ENCODE measurements at places on chromosomes 6 and 20.

- peak; percentile 52 for DNase-seq
Measured at GRCh38 chr20:46040902-46041535, 12.0 kb downstream of the SLC12A5 start.

DNA sequence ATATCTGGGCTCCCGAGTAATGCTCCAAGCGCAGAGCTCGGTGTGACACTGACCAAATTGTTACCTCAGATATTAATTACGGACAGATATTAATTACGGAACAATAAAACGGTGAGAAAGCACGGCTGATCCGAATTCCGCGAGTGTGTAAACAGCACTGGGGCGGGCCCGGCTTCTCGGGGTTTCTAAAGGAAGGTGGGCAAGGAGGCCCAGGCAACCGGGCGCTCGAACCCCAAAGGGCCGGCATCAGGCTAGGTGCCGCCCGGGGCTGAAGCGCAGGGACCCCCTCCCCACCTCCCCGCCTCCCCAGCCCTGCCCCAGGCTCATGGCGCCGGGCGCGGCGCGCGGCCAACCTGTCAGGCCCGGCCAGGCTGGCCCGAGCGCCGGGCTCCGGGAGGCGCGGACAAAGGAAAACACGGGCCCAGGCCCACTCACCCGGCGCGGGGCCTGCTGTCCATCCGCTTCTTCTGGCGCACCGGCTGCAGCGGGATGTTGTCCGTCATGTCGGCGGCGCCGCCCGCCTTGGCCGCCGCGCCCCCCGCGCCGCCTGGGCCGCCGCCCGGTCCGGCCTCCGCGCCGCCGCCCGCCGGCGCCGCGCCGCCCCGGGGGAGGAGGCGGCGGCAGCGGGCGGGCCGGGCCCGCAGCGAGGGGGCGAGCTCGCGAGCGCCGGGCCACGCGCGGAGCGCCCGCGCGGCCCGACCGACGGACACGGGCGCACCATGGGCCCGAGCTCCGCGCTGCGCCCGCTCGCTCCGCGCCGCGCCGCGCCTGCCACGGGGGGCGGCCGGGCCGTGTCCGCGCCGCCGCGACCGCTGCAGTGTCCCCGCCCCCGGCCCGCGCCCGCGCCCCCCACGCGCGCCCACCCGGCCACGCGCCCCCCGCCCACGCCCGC is at the start of gene ATP9A:
Gene ATP9A, minus strand, starts transcription at position 524 of the 892 bp plus-strand sequence. Its CDS starts 21 bp downstream, at position 503.
- DNase-seq: no peak

DNA sequence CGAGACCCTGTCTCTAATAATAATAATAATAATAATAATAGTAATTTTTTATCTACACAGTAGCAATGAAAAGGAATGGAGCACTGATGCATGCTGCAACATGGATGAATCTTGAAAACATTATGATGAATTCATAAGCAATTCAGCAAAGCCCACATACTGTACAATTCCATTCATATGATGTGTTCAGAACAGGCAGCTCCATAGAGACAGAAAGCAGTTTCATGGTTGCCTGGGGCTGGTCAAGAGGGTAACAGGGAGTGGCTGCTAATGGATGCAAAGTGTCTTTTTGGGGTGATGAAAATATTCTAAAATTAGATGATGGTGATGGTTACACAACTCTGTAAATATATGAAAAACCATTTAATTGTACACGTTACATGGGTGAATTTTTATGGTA is 43.6 kb downstream of the SLC24A3 start:
- no peak for DNase-seq

DNA sequence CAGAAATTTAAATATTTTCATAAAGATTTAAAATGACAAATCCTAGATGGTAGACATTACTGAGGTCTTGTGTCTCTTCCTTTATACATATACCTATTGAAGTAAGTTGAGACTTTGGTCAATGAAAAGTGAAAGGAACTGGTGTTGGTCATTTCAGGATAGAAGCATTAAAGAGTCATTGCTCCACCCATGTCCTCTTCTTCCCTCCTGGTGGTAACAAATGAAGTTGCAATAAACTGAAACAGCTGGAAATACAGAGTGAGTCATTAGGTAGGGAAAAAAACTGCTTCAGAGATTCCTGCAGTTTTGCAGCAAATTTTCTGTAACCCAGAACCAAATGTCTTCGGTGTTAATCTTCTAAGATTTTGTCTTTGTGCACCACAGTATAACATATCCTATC is 448.0 kb downstream of the EYS start:
- DNase-seq: no peak

DNA sequence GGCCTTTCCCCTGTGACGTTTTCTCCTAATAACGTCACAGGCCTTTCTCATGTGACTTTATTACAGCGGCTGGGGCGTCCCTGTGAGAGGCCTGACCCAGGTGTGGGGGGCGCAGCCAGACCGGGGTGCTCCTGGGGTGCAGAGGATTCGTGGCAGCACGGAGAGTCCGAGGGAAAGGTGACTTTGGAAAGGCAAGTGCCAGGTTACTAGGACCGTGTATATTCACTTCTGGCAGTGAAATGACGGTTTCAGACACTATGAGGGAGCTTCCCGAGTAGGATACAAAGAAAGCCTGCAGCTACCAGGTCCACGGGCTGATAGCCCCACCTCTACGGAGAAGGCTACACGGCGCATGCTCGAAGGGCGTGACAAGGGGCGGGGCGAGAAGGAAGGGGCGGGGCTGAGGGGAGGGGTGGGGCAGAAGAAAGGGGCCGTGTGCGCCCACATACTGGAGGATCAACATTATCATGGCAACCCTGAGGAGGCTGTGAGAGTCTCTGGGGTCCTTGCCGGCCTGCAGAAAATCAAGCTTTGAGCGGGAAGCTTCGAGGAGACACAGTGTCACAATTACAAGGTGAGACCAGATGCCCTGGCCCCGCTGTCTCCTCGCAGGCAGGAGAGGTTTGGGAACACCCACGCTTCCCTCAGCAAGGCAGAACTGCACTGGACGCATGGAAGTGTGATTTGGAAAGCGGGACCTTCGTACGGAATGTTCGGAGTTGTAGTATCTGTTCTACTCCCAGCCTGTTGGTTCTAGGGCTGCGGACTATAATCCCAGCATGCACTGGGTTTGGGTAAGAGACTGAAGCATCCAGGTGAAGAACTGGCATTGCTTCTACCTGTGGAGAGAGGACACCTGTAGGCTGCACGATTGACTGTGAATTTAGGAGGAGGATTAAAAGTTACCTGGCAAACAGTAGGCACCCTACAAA is 54.4 kb upstream of the ZNF337 start:
- peak; percentile 58 for DNase-seq

- DNase-seq: no peak
Measured at GRCh38 chr20:32072168-32072750, 20.2 kb downstream of the HCK start.

DNA sequence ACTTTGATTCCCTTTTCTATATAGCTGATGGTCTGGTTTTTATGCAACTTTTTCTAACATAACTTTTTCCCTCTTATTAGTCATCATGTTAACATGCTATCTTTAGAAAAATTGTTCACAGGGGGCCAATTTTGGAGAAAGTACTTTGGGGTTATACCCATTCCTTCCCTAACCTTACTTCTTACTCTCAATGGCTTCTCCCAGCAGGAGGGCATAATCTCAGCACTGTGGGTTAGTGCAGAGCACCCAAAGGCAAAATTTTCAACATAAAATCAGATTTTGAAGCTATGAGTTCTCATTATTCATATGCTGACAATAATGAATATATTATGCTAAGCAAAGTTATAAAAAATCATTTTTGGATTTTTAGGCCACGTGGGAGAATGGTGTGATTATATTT is 299.2 kb downstream of the SLC35F1 start:
- DNase-seq: no peak

GRCh38 chr6:136520517-136520916 is 29.7 kb downstream of the MAP7 start:
- DNase-seq: no peak

- no peak for DNase-seq
Measured at GRCh38 chr6:34447386-34447785, 18.5 kb upstream of the PACSIN1 start.

DNA sequence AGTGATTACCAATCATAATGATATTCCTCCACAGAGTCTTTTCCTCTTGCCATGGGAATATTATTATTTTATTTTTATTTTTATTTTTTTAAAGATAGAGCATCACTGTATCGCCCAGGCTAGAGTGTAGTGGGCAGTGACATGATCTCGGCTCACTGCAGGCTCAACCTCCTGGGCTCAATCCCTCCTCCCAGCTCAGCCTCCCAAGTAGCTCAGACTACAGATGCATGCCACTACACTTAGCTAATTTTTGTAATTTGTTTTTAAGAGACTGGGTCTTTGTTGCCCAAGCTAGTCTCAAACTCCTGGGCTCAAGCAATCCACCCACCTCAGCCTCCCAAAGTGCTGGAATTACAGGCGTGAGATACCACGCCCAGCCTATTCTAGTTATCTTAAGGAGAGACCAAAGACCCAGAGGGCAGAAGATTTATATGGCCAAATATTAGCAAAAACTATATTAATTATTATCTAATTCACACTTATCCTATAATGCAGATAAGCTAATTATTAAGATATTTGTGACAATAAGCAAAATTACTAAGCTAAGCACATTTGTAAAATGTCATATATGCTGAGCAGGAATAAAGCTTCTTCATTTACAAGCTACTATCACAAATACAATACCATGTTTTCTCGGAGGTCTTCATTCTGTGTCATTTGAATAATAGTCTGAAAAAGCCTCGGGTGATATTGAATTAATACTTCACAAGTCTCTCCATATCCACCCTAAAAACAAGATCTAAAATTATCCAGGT is 63.5 kb downstream of the HACE1 start:
- DNase-seq: no peak

DNA sequence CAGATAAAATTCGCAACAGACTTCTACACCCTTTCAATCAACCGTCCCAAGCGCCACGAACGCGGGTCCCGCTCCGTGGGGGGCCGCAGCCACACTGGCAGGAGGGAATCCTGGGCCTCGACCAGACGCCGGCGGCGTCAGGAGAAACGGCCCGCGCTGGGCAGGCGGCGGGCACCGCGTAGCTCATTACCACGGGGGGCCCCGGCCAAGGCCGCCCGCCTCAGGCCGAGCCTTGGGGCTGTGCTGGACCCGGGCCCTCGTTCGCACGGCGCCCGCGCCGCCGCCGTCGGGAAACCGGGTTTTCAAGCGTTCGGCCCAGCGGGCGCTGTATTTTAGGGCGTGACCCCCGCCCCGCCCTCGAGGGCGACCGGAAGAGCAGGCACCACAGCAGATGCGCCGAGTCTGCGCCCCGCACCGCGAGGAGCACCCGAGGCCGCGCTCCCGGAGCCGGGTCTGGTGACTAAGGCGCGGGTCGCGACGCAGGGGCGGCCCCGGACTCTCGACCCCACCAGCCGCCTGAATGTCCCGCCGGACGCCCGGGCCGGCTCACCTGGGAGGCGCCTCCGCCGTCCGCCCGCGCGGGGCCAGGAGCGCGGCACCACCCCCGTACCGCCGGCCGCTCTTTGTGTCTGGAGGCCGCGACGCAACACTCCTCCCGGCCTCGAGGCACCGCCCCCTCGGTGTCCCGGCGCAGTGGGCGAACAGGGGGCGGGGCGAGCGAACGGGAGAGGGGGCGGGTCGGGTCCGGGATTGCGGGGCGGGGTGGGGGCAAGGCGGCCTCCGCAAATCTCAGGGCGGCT is at the start of gene NINL:
Gene NINL, minus strand, starts transcription at position 627 of the 800 bp plus-strand sequence. CDS start 58,944 bp downstream, outside the sequence.
- peak; percentile 57 for DNase-seq

DNA sequence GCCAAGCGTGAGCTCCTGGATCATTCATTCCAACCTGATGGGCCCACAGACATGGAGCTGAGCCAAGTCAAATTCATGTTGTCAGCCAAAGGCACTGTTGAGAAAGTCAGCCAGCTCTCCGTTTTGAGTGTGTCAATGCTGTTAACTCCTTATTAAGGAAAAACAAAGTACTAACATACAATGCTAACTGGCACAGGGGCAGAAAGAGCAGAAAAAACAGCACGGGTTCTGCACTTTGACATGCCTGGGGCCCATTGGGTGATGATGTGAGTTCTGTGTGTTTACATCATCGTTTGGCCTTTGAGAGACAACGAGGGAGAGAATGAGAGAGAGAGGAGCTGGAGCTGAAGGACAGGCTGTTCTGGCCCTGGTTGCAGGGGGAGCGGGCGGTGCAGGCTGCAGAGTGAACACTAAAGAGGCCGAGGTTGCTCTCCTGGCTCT is 85.9 kb downstream of the SMOC2 start:
- no peak for DNase-seq

GRCh38 chr6:95208621-95209020 is 368.7 kb upstream of the MANEA start:
- no peak for DNase-seq

GRCh38 chr20:57991211-57991881 is 237.1 kb downstream of the ANKRD60 start:
- DNase-seq: no peak

GRCh38 chr6:170179616-170180324 is 111.1 kb downstream of the DLL1 start:
- no peak for DNase-seq

DNA sequence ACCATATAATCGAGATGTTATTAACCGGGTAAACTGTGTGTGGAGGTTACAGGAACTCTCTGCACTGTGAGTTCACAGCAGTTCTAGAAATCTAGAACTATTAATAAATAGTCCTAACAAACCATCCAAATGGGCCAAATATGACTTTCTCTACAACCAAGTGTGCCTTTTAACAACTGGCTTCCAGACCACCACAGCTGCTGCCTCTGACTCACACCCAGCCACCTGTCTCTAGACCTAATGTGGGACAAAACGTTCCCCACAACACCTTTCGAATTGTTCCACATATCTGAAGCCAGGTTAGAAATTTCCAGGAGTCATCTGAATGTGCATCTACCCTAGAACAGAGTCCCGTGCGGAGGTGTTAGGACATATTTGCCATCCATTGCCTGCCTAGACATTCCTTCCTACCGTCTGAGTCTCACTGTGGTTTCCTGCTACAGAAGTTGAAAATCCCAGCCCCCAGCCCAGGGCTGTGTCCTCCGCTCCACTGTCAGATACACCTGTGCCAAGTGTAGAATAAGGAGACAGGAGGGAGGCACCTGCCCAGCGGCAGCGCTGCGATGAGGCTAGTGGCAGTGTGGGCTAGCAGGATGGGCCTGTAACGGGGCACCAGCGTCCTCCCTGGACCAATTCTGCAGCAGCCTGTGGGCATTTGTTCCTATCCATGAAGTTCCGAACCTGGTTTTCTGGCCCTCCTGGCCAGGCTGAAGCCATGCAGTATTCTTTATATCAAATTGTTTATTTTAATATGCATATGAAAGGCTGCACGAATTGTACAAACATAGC is 28.5 kb upstream of the MAP3K4 start:
- DNase-seq: no peak

DNA sequence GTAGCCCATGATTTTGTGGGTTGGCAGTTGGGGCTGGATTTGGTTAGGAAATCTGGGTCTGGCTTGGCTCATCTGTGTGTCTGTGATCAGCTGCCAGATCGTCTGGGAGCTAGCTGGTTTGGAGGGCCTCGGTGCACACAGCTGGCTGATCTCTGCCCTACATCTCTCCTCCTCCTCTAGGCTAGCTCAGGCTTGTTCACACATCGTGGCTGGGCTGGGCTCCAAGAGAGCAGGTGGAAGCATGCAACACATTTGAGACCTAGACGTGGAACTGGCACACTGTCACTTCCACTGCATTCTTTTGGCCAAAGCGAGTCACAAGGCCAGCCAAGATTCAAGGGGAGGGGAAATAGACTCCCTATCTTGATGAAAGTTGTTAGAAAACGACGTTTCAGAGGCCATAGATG is 15.9 kb downstream of the NDUFAF5 start:
- no peak for DNase-seq
